ENCODE measurements at places on chromosomes 5 and 9.

- no peak for DNase-seq
These were observed 50.1 kb upstream of the ANKRD33B start for GRCh38 chr5:10513501-10514442.

GRCh38 chr9:86822006-86822801, 125.1 kb downstream of the GAS1 start:
- no peak for DNase-seq

- DNase-seq, result no peak
These were observed 212.9 kb downstream of the SPATA31A6 start for GRCh38 chr9:42396318-42396717.

- DNase-seq, result no peak
These were observed 79.7 kb upstream of the ZNF366 start for GRCh38 chr5:72586788-72587530.

- no peak for DNase-seq
These were observed 2.4 kb downstream of the TTC39B start for GRCh38 chr9:15304632-15305031.

DNA sequence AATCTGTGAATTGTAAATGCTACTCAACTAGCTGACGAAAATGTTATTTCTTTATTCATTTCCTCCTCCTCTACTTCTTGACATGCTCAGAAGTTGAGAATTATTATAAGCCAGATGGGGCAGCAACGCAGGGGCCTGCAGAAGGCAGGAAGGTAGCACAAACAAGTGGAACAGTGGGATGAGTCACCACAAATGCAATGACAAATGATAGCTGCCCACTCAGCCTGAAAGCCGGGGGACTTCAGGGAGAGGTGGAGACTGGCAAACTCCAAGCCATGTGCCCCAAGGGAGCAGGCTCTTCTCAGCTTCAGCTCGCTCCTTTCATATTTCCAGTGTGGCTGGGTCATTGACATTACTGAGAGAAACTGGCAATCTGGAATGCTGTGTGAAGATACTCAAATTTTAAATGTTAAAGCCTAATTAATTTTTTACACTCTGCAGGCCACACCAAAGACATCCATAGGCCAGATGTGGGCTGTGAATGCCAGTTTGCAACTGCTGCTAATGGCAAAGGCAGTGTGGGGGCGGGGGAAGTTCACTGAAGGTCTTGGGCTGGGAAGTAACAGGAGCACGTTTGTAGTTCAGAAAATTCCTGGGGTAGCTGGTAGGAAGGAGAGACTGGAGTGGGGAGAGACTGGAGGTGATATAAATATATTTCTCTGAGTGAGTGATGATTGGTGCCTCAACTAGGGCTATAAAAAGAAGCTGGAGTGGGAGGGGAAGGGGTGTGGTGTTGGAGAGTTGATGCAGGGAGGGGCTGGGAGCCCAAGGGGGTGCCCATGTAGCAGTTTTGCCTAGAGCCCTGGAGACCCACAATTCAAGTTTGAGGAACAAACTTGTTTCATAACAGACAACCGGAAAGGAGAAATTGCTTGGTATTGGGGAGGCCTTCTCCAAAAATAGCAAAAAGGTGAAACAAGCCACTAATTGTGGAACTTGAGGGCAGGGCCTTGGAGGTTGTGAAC, 20.8 kb upstream of the ADRB2 start:
- DNase-seq, result no peak

GRCh38 chr5:123278284-123278683, 144.9 kb downstream of the CEP120 start:
- no peak for DNase-seq

GRCh38 chr9:18826248-18826647, 206.8 kb downstream of the SAXO1 start:
- DNase-seq, result no peak

DNA sequence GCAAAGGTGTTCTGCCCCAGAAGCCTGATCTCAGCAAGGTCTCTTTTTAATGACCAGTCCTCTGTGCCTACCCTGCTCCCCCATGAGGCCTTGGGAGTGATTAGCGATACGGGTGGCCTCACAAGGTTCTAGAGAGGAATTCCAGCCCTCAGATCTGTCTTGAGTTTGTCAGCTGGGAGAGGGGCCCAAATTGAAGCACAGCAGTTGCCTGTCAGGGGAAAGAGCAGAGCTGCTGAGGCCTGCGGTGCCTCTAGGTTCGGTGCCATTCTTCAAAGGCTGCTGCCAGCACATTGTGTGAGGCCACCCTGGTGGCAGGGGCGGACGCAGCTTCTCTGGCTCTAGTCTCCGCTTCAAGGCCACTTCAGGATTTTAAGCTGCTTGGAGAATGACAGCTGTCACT, 85.7 kb upstream of the GRIA1 start:
- no peak for DNase-seq

- DNase-seq, result no peak
These were observed 86.7 kb downstream of the PHF2 start for GRCh38 chr9:93662952-93663572.

- DNase-seq, result no peak
These were observed 53.4 kb downstream of the LRRC70 start for GRCh38 chr5:62631909-62632580.

DNA sequence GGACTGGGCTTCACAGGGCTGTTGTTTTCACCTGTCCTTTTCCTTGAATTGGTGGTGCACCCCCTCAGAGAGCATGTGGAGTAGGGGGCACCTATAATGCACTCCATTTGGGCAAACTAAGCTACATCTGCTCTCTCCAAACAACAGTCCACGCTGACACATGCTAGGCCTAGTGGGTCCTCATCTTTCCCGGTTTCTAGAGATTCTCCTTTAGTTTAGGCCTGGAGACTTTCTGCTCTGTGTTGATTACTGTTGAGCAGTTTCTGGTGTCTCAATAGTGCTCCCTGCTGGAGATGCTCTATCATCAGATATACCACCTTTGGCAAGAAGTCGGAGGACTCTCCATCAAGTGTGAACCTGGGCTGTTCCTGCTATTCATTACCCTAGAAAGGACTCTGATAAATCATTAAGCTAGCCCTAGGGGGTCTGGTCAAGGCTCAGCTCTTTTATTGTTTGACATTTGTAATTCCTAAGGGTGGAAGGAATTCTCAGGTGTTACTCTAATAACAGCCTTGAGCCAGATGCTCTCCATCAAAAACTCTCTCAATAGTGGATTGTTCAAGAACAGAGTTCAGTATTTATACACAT, 64.0 kb upstream of the FYB1 start:
- no peak for DNase-seq

GRCh38 chr9:98430535-98431292, 175.3 kb upstream of the TBC1D2 start:
- DNase-seq, result no peak

- DNase-seq, result no peak
These were observed 113.7 kb upstream of the DMRT1 start for GRCh38 chr9:727767-728166.

DNA sequence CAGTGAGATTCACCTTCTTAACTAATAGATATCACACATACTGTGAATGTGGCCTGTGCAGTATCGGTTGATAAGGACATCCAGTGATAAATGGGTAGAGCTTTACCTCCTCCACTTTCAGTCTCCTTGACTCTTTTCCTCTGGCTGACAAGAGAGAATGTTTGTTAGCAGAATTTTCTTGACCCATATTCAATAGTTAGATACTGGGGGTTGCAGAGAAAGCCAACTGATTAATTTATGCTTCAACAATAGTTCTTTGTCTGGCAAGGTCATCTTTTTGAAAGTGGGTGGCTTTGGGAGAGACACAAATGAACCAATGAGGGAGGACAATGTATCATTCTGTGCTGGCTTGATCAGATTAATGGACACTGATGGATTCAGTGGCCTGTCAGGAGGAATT, 30.3 kb downstream of the TTC23L start:
- no peak for DNase-seq

DNA sequence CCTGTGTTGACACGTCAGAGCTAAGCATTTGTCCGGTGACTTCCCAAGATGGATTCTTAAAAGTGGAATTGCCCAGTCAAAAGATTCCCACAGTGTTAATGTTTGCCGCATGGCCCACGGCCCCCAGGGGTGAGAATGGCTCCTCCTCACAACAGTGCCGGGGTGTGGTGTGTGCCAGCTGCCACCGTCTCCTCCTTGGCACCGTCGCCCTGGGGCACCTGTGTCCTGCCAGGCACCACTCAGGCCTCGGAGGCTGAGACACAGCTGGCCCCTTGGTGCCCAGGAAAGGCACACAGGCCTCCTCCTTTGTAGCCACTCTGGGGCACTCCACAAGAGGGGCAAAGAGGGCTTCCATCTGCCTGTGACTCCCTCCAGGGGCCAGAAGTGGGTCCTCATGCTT, 4.3 kb downstream of the KCNT1 start:
- DNase-seq, result no peak

DNA sequence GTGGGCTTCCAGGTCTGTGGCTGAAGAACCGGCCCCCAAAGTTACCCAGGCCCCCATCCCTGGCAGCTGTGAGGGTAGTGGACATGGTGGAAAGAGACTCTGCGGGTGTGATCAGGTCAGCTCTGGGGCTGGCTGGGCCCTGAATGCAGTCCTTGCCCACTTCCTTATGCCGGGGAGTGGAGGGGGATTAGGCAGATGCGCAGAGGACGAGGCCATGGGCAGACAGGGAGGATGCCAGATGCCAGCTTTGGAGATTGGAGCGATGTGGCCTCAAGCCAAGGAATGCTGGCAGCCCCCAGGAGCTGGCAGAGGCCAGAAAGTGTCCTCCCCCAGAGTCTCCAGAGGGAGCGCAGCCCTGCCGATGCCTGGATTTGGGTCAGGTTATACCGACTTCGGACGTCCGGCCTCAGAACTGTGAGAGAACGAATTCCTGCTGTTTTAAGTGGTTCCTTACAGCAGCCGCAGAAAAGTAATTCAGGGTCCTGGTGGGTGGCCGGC, 69.8 kb downstream of the ADAMTS2 start:
- no peak for DNase-seq

- DNase-seq, result no peak
These were observed 1688.4 kb upstream of the CDH9 start for GRCh38 chr5:28726815-28727214.

GRCh38 chr9:34513567-34514214, 9.1 kb downstream of the ENHO start:
- DNase-seq, result no peak

DNA sequence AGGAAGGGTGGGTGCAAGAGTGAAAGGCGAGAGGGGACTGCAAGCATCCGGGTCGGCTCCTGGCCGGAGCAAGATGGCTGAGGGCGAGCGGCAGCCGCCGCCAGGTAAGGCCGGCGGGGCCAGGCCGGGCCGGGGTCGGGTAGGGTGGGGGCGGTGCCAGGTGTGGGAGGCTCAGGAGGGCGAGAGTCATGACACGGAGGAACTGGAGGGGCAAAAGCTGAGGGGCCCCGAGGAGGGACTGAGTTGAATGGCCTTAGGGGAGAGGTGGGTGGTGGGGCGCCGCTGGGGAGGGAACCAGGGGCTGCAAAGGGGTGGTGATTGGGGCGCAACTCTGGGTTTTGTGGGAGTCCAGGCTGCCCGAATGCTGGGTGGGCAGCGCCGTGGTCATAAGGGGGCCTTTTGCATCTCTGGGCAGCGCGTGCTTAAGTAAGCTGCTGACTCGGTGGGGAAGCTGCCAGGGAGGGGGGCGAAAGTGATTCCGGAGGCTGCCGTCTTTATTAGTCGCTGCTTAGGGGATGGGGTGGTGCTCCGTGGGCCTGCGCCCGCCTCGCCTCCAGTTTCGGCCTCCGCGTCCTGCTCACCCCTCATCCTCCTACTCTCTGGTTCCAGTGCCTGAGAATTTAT, 425 bp downstream of the PTPA start:
- no peak for DNase-seq

DNA sequence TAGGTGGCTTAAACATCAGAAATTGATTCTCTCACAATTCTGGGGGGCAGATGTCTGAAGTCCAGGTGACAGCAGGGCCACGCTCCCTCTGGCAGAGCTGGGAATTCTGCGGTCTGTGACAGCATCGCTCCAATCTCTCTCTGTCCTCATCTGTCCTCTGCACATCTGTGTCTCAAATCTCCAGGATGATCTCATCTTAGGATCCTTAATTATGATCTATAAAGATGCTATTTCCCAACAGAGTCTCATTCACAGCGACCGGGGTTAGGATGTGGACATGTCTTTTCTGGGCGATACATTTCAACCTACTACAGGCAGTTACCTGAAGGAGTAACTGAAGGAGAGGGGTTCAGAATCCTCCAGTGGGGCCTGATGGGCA, 31.4 kb downstream of the ANKRD33B start:
- no peak for DNase-seq
